ENCODE measurements at places on chromosomes 5 and 9. TPM values are rescaled to one million over a fixed set of nuclear protein-coding genes. Genes with fewer than 3 reads are reported as not detected.
A peak's percentile ranks its signal among the peaks of the same experiment; 100 is the strongest.

DNA sequence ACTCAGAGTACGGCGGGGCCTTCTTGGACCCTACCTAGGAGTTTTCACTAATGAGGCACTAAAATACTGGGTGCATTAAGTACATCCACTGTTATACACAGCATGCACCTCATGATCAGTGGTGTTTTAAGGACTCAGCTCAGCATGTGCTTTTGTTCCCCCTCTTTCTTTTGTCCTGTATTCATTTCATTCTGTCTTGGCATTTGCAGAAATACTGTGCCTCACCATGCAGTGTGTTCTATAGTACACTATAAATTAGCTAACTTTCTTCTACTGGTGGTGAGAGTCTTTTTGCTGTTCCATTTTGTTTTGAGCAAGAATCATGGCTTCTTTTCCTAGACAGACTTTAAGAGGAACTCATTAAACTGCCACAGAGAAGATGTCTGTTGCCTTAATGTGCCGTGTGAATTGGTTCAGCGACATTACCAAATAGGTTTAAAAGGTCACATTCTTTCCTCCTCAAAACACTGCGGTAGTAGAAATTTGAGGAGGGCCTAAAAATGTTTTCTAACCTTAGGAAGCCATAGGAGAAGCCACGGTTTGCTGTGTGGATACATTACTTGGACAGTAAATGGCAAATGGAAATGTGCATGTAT, 276.6 kb downstream of the MAST4 start:
- DNase-seq = no peak

Gene IQGAP2
- total RNA-seq = 29.1 TPM

DNA sequence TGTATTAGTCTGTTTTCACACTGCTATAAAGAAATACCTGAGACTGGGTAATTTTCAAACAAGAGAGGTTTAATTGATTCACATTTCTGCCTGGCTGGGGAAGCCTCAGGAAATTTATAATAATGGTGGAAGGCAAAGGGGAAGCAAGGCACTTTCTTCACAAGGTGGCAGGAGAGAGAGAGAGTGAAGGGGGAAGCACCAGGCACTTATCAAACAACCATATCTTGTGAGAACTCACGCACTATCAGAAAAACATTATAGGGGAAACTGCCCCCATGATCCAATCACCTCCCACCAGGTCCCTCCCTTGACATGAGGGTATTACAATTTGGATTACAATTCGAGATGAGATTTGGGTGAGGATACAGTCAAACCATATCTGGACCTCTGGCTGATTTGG, 34.7 kb downstream of the ADRB2 start:
- DNase-seq = no peak

Gene ZNG1F
- total RNA-seq = 8.7 TPM

GRCh38 chr5:77924081-77924480, 147.9 kb upstream of the TBCA start:
- DNase-seq = no peak

Gene IL31RA
- total RNA-seq = 0.55 TPM

- no peak for DNase-seq
These were observed 560.2 kb upstream of the CLINT1 start for GRCh38 chr5:158419186-158419585.

- peak; percentile 87 for DNase-seq
These were observed 37.6 kb downstream of the DUSP1 start for GRCh38 chr5:172733131-172733973.

DNA sequence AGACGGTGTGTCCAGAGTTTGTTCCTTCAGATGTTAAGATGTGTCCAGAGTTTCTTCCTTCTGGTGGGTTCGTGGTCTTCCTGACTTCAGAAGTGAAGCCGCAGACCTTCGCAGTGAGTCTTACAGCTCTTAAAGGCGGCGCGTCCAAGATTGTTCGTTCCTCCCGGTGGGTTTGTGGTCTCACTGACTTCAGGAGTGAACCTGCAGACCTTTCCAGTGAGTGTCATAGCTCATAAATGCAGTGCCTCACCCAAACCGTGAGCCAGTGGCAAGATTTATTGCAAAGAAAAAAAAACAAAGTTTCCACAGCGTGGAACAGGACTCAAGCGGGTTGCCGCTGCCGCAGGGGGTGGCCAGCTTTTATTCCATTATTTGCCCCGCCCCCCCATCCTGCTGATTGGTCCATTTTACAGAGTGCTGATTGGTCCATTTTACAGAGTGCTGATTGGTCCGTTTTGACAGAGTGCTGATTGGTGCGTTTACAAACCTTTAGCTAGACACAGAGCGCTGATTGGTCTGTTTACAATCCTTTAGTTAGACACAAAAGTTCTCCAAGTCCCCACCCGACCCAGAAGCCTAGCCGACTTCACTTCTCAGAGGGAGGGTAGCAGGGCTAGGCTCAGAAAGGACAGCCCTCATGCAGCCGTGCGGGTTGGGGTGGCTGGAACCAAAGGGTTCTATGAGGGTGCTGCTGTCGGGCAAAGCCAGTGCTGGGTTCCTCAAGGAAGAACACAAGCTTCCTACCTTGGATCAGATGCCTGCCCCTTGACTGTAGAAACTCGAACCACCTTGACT, 9.1 kb upstream of the RNF130 start:
- DNase-seq = no peak

DNA sequence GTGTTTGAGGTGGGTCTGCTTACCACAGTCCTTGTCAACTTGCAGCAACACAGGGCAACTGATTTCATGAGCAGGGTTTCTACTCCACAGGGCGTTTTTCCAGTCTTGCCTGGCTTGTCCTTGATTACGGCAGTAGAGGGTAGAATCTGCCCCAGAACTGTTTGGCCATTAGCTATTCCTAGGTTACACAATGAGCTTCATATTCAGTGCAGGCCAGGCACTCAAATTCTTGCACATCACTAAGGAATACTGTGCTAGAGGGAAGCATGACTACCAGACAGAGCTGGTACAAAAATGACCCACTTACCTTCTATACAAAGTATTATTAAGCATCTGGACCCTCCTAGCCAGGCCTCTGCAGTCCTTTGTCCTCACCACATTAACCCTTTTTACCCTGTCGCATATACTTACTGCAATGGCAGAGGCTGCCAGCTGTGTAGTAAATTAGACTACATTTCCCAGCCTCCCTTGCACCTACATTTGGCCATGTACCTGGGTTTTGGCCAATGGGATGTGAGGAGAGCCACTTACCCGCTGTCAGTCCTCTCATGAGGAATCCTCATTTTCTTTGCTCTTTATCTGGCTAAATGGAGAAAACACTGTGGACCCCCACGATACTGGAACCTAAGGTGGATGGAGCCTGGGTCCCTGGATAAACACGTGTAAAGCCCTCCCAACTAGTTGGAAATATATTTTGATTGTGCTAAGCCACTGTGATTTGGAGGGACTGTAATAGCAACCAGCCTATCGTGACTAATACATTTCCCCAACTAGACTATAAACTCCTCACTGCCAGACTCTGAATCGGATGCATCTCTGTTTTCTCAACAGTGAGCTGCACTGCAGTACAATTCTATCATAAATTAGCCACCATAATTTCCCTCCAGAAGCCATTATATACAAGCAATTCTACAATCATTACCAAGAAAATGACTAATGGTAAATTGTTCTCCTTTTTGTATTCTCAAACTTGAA, 218.7 kb downstream of the GLIS3 start:
- no peak for DNase-seq

GRCh38 chr9:72775570-72775969, 177.3 kb downstream of the ALDH1A1 start:
- DNase-seq = no peak

- DNase-seq = no peak
These were observed 401.6 kb downstream of the ANXA1 start for GRCh38 chr9:73553295-73553694.

Gene IFNA21
- not detected for total RNA-seq

DNA sequence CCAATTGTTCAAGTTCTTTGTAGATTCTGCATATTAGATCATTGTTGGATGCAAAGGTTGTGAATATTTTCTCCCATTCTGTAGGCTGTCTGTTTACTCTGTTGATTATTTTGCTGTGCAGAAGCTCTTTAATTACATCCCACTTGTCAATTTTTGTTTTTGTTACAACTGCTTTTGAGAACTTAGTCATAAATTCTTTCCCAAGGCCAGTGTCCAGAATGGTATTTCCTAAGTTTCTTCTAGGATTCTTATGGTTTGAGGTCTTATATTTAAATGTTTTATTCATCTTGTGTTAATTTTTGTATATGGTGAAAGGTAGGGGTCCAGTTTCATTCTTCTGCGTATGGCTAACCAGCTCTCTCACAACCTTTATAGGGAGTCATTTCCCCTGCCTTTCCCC, 116.5 kb downstream of the CPLANE1 start:
- no peak for DNase-seq

- no peak for DNase-seq
These were observed 670.5 kb upstream of the SEMA6A start for GRCh38 chr5:117245130-117245529.

- no peak for DNase-seq
These were observed 216.9 kb downstream of the SH3GL2 start for GRCh38 chr9:17795744-17796143.

DNA sequence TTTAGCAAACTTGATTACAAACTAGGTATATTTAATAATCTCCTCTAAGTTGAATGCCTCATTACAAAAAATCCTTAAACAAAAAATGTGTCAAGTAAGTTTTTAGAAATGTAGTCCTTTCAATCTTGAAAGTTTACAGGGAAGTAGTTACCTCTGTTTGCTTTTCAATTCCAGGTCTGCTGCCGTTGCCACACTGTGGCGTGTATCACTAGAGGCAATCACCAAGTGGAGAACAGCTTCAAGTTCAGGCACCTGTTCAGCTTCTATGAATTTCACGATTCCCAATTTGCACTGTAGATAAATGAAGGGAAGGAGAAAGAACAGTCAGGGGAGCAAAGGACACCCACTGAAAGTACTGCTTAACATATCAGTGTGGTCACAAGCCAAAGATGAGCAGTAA, 51.1 kb downstream of the ECPAS start:
- DNase-seq = no peak

- no peak for DNase-seq
These were observed 10.1 kb downstream of the ABCA2 start for GRCh38 chr9:137017791-137018497.

GRCh38 chr5:170809551-170809950, 26.0 kb downstream of the GABRP start:
- no peak for DNase-seq

Gene CTSV
- 1.1 TPM for total RNA-seq

DNA sequence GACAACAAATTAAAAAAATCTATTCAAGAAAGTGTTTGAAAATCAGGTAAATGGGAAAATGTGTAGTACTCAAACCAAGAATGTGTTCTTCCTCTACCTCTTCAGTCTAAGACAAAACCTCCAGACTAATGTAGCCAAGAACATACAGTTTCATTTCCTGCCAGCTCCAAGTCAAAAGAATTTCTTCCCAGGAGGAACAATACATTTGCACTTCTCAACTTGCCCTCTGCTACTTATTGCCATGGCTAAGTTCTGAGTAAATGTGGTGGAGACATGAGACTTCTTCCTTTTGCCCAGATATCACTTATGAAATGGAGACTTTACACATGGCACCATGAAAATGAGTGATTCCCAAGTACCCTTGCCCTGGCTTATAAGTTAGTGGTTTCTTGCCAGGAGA, 2112.2 kb upstream of the C9orf72 start:
- no peak for DNase-seq

- DNase-seq = no peak
These were observed 135.5 kb downstream of the PRR16 start for GRCh38 chr5:120599576-120599975.

- no peak for DNase-seq
These were observed 30.0 kb downstream of the S1PR3 start for GRCh38 chr9:89021154-89021803.

Gene SCGB3A2
- total RNA-seq = 76.6 TPM

Measured in left lung (tissue), 14 donors.